Right forelimb (tissue), 1 donor: ENCODE measurements at places on chromosomes 3 and 15.

DNA sequence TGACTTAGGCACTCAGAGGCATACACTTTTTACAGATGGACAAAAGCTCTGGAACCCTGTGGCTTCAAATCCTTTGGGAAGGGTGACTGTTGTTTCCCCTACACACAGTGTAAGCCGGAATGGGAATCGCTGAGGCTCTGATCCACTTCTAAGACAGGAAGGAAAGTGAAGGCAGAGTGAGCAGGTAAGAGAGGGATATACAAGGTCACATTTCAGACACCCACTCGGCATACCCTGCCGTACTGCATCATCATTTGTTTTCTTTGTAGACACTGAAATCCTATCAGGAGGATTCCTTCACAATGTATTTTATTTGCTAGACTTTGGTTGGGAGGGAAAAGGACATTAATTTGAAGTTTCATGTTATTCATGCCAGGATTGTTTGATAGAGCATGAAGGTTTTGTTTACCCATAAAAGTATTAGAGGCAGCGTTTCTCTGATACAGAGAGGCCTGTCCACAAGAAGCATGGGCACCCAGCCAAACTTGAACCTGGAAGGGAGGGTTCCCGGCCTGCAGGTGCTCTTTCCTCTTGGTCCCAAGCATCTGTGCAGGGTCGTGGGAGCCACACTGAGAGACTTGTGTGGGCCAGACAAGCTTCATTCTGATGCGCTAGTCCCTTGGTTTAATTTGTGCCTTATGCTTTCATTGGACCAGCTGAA, 21.9 kb upstream of the POLR2M start:
- DNase-seq, result no peak

- no peak for DNase-seq
Measured at GRCh38 chr15:55654561-55655031, 66.5 kb upstream of the PYGO1 start.

GRCh38 chr15:66716656-66717020, 14.6 kb downstream of the SMAD6 start:
- DNase-seq, result no peak

GRCh38 chr15:40104296-40104864, 4.3 kb downstream of the BMF start:
- DNase-seq, result no peak
